Natural killer cell (primary cell): ENCODE measurements at places on chromosomes 5 and 9. TPM values are rescaled to one million over a fixed set of nuclear protein-coding genes. Genes with fewer than 3 reads are reported as not detected.

The HRCT1 gene
- total RNA-seq, result not detected

- H3K4me3 ChIP-seq, result no peak overlapping the region
- no peaks in the 10 kb centered on the region for H3K27me3 ChIP-seq
- no peak for DNase-seq
- no peak overlapping the region for H3K27ac ChIP-seq
- no peaks in the 10 kb centered on the region for H3K36me3 ChIP-seq
These were observed 42.9 kb upstream of the ZFR start for GRCh38 chr5:32487424-32487823.

DNA sequence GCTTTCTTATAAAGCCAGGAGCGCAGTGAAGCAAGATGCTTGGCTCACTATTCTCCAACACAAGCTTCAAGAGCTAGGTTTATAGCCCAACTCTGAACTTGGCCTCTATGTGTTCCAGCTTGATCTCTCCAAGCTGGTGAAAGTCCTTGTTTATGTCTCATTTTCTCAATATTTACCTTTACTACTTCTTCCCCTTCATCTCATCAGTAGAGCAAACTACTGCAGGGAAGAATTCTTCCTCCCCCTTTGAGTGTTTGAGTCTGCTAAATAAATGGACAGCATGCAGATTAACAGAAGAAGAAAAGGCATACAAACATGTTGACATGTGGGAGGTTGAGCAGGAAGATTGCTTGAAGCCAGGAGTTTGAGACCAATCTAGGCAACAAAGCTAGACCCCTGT lies 460.7 kb downstream of the ZNF608 start:
- no peak overlapping the region for H3K4me3 ChIP-seq
- DNase-seq, result no peak
- H3K36me3 ChIP-seq, result no peaks in the 10 kb centered on the region
- no peak overlapping the region for H3K27ac ChIP-seq
- no peaks in the 10 kb centered on the region for H3K27me3 ChIP-seq
- no peaks in the 10 kb centered on the region for H3K4me1 ChIP-seq

- no peaks in the 10 kb centered on the region for H3K36me3 ChIP-seq
- H3K4me3 ChIP-seq, result peak overlapping the region; percentile 82
- H3K4me1 ChIP-seq, result peaks cover 14% of the 10 kb centered on the region
- no peak for DNase-seq
These were observed 567 bp upstream of the SPIN1 start for GRCh38 chr9:88387552-88388202.

DNA sequence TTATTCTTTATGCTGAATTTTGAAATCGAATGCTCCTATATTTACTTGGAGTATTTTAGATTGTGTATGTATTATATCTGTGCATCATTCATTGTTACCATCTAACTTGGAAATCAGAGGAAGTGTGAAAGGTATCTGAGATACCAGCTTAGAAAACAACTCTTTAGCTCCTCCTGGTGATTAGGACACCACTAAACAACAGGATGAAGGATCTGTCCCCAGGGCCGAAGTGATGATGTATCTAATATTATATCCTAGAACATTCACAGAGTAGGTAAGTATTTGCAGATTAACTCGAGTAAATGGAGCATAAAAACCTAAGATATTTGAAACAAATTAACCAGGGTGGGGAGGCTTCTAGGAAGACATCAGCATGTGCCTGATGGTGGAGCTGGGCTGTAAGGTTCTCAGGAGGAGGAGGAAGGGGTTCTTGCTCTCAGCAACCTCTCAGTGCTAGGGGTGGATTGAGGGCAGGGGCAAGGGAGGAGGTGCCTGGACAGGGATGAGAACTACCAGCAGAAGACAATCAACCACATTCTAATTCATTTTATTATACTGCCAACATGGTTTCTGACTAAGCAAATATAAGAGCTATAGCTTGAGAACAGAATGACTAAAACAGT lies 2.6 kb upstream of the NFIL3 start:
- no peak overlapping the region for H3K27ac ChIP-seq
- H3K4me3 ChIP-seq, result no peak overlapping the region

DNA sequence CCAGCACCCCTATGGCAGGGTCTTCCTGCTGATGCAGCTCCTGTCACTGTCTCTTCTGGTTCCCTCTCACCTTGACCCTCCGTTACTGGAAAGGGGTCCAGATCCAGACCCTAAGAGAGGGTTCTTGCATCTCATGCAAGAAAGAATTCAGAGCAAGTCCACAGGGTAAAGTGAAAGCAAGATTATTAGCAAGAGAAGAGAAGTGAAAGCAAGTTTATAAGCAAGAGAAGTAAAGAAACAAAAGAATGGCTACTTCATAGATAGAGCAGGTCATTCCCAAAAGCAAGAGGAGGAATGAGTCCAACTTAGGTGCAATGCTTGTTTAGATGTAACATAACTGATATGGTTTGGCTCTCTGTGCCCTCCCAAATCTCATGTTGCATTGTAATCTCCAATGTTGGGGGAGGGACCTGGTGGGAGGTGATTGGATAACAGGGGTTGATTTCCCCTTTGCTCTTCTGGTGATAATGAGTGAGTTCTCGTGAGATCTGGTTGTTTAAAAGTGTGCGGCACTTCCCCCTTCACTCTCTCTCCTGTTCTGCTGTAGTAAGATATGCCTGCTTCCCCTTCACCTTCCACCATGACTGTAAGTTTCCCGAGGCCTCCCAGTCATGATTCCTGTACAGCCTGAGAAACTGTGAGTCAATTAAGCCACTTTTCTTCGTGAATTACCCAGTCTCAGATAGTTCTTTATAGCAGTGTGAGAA lies 183.3 kb downstream of the MED10 start:
- H3K27me3 ChIP-seq, result no peaks in the 10 kb centered on the region
- no peak for DNase-seq

DNA sequence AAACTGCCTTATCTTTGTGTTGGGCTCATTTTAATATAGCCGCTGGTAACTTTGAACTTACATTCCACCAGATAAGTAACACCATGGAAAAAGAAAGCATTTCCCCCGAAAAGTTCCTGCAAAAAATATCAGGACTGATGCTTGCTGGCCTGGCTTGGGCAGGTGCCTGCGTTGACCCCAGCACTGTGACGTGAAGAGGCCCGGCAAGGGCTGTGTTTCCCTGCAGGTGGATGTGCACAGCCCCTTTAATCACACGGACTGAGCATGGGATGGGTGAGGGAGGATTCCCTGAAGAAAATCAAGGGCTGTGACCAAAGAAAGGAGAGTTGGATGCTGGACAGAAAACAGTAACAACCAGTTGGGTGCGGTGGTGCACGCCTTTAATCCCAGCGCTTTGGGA lies 138.2 kb downstream of the NSG2 start:
- no peaks in the 10 kb centered on the region for H3K36me3 ChIP-seq
- no peak overlapping the region for H3K27ac ChIP-seq

DNA sequence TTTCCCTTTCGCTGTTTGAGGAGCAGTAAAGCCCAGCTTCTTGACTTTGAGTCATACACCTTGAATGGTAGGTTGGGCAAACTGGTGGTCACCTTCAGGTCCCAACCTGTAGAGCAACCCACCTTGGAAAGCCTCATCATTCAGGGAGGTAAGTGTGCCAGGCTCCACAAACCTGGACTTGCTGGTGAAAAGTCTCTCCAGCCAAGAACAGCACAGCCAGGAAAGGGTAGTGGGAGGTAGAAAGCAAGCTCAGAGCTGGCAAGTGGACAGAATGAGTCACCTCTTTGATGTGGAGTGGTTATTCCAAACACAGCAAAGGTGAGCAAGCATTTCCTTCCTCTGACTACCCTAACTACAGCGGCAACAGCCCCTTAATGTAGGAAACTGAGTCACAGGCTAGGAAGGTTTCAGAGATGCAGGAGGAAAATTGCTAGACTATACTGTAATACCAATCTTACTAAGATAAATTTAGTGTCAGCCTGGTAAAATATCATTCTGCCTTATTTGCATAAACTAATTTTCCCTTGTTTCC lies 117.5 kb upstream of the MTAP start:
- H3K27me3 ChIP-seq, result no peaks in the 10 kb centered on the region
- no peak overlapping the region for H3K27ac ChIP-seq
- H3K4me1 ChIP-seq, result no peaks in the 10 kb centered on the region
- no peak for DNase-seq
- no peaks in the 10 kb centered on the region for H3K36me3 ChIP-seq

DNA sequence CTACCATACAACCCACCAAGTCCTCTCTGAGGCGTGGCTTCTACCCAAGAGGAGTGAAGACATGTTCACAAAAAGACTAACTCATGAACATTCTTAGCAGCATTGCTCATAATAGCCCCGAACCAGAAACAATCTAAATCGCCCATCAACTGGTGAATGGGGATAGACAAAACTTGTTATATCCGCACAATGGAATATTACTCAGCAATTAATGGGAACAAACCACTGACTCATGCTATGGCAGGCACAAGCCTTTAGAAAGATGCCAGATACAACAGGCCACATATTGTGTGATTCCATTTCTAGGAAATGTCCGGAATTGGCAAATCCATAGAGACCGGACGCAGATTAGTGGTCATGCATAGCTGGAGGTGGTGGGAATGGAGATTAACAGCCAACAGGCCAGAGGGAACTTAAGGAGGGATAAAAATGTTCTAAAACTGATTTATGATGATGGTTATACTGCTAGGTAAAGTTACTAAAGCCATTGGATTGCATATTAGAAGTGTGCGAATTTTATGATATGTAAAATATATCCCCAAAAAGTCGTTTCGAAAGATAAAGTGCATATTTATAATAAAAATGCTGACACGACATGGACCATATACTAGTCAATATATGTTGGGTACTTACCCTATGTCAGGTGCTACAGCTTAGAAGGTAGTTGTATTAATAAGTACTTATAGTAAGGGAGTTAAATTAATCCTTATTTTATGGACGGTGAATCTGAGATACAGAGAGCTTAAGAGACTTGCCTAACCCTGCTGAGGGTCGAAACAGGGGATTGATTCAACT lies 55.4 kb downstream of the LHX2 start:
- H3K4me3 ChIP-seq, result no peak overlapping the region
- no peak overlapping the region for H3K27ac ChIP-seq
- no peaks in the 10 kb centered on the region for H3K36me3 ChIP-seq
- DNase-seq, result no peak

DNA sequence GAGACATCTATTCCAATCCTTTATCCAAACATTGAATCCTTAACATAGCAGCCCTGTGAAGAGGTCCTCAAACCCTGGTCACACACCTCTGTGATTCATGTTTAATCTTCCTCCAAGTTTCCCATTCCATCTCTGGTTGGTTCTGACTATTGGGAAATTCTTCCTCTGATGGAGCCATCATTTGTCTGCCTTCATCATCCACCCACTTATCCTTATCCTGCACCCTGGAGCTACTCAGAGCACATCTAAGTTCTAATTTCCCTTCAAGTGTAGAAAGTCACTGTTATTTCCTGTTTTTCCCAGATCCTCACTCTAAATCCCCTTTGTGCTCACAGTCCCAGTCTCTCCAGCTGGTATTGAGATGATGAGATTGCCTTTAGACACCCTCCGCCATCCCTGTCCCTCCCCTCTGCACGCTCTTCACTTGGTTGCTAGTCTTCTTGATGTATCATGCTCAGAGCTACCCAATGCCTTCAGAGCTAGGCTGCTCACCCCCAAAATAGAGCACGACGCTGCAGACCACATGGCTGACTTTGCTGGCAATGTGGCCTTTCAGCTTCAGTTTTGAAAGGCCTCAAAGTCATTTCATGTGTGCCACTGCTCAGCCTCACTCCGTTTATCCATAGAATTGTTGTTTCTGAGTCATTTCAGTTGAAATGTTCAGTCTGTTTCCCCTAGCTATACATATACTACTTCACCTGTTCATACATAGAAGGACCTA lies 154.3 kb downstream of the PALM2AKAP2 start:
- H3K4me3 ChIP-seq, result no peak overlapping the region
- no peaks in the 10 kb centered on the region for H3K4me1 ChIP-seq
- no peak for DNase-seq
- H3K36me3 ChIP-seq, result no peaks in the 10 kb centered on the region

DNA sequence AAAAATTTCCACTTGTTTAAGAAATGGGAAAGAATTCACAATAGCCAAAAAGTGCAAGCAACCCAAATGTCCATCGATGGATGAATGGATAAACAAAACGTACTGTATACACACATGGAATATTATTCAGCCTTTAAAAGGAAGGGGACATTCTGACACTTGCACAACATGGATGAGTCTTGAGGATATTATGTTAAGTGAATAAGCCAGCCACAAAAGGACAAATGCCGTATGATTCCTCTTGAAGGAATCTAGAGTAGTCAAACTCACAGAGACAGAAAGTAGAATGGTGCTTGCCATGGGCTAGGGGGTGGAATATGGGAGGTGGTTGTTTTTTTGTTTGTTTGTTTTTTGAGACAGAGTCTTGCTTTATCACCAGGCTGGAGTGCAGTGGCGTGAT lies 3.8 kb upstream of the ATP6V0E1 start:
- H3K36me3 ChIP-seq, result no peaks in the 10 kb centered on the region
- H3K4me1 ChIP-seq, result peaks cover 16% of the 10 kb centered on the region
- H3K27me3 ChIP-seq, result no peaks in the 10 kb centered on the region
- H3K27ac ChIP-seq, result no peak overlapping the region
